ENCODE measurements at places on chromosomes 7 and 10. TPM values are rescaled to one million over a fixed set of nuclear protein-coding genes. Genes with fewer than 3 reads are reported as not detected.

- DNase-seq = no peak
These were observed 217.0 kb downstream of the CREB5 start for GRCh38 chr7:28629216-28629842.

The CUZD1 gene
- polyA plus RNA-seq = 2.1 TPM

GRCh38 chr10:95755511-95756004, 405 bp upstream of the ENTPD1 start:
- no peak for DNase-seq

The ACTR3C gene
- polyA plus RNA-seq = 9.7 TPM

GRCh38 chr7:126659124-126659523, 593.6 kb downstream of the GRM8 start:
- DNase-seq = no peak

- DNase-seq = no peak
These were observed 45.6 kb upstream of the TES start for GRCh38 chr7:116164552-116165306.

DNA sequence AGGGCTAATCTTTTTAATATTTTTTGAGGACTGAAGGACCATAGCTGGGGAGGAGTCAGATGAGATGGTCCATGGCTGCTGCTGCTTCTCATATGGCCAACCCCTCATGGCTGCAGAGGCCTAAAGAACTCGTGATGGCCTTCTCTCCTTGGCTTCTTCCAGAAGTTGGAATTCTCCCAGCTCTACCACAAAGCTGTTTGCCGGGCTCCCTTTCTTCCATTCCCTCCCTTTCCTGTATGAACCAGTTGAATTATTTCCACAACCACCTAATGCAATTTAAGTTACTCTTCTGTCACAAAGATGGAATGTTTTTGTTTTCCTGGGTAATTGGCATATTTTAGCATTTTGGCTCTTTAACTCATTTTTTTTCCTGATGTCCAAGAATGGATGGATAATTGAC, 80.7 kb downstream of the PHTF2 start:
- no peak for DNase-seq

DNA sequence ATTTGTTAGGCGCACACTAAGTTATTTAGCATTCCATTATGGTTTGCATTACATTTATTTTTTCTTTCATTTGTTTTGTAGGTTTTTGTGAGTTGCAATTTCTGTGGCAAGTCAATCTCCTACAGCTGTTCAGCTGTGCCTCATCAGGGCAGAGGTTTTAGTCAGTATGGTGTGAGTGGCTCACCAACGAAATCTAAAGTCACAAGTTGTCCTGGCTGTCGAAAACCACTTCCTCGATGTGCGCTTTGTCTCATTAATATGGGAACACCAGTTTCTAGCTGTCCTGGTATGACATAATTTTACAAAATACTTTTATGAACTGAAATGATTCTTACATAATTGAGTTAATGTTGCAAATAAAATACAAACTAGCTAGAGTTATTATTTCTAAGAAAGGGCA, 29.5 kb downstream of the MIOS start:
- DNase-seq = no peak

- DNase-seq = no peak
These were observed 79.0 kb upstream of the NFE2L3 start for GRCh38 chr7:26073041-26073440.

- no peak for DNase-seq
These were observed 20.3 kb upstream of the KLF6 start for GRCh38 chr10:3805201-3805790.

The HIBADH gene
- polyA plus RNA-seq = 90.5 TPM

The PNLIPRP2 gene
- polyA plus RNA-seq = not detected

DNA sequence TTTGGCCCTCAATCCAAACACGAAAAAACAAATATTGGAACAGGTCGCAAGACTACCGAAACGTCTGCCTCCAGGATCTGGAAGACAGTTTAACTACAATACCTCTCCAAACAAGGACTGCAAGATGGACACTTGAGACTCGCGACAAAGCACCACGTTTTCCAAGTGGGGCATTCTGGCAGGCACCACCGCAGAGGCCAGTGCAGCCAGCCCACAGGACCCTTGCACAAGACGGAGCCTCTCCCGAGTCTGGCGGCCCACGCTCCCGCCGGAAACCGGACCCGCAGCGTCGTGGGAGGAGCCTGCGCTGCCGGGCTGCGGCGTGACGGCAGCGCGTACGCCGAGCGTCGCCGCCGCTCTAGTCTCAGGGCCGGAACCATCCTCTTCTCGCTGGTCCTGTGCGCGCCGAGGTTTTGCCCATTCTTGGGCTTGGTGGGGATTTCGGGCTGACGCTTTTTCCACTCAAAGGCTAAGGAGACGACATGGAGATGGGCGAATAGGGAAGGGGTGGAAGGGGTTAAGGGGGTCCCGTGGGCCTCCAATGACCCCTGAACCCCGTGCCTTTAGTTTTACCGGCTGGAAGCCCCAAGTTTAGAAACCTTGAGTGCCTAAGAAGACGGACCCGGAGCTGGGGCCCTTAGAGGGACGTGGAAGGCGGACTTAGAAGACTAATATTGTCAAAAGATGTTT, at the start of gene ORC5:
Gene ORC5, minus strand, starts transcription at position 283 of the 690 bp plus-strand sequence. Its CDS starts 109 bp downstream, at position 174.
- DNase-seq = peak; percentile 74

DNA sequence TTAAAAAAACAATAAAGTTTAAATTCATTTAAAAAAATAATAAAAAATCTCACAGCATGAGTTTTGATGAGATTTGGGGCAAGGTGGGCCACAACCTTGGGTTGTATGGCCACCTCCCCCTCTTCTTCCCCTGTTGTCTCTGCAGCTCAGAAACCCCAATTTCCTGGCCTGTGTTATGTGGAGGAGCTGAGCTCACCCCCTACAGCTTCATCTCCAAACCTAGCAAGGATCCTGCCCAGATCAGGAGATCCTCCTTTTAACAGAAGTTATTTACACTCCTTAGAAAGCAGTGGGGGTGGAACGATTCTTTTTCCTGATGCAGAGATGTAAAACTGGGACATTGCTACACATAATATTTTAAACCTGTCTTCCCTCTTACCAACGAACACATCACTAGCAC, 6.9 kb upstream of the SH2D4B start:
- DNase-seq = no peak

The TAS2R3 gene
- polyA plus RNA-seq = 1.2 TPM

DNA sequence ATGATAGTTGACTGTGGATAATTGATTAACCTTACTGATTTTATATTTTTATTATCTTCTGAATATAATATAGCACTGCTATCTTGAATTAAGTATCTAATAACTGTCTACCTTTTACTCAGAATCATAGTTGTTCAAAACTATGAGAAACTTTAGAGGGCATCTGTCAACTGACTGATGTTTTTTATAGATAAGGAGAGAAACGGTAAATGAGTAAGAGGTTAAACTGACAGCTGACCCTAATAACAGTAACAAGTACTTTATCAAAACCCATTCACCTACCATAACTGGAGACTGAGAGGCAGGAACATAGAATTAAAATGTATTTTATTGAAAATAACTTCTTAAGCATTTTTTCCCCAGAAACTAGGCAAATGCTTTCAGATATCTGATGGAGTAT, 62.2 kb downstream of the CYP51A1 start:
- no peak for DNase-seq

- no peak for DNase-seq
These were observed at the start of gene SAMD9L for GRCh38 chr7:93148144-93148543. Gene SAMD9L (minus strand): TSS chr7:93148385. CDS start chr7:93135971, 12,414 bp downstream.

DNA sequence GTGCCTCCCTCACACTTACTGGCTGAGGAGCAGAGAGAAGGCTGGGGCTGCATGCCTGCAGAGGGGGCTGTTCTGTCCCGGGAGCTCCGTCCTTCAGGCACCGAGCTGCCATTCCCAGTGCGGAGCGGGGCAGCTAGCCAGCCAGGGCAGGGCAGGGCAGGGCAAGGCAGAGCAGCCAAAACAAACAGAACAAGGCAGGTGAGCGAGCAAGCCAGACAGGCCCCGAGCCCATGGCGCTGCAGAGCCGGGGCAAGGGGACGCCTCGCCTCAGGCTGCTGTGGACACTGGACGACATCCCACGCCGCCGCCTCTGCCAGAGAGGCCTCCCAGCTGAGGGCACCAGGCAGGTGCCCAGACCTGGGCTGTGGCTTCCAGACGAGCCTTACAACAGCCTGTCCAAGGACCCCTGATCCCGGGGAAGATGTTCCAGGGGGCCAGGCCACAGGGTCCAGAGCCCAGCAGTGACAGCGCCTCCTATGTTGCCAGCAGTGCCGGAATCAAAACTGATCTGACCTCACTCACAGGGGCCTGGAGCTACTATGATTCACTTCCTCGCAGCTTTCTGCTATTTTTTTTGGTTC, 8.2 kb upstream of the NDST2 start:
- DNase-seq = no peak

GRCh38 chr7:17654940-17655339, 285.4 kb downstream of the SNX13 start:
- no peak for DNase-seq

GRCh38 chr7:11428877-11429581, 403.0 kb downstream of the THSD7A start:
- DNase-seq = no peak

DNA sequence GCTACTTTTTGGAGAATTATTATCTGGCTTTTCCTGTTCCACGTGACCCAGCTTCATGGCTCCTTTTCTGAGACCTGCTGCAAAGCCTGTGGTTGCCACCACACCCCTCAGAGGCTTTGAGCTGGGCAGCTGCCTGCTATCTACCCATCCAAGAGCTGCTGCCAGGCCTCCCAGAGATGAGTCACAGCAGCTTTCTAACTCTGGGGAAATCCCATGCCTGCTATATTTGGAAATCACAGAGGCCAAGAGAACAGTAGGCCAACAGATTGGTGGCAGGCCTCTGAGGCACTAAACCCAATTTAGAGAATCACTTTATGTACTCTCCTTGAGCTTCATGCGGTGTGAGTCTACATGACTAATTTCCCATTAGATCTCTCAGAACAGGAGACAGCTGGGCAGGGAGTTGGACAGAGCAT, 35.2 kb downstream of the SGCE start:
- no peak for DNase-seq

DNA sequence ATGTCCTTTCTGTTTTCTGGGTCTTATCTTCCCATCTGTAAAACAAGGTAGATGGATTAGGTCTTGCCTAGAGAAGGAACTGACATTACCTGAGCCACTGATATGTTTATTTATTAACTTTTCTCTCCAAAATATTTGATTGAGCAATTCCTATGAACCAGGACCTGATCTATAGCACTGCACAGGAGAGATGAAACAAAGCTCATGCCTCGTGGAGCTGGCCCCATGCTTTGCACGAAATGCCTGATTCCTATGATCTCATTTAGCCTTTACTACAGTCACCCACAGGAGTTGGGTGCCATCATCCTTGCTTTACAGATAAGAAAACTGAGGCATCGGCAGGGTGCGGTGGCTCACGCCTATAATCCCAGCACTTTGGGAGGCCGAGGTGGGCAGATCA, 48.2 kb upstream of the ZMIZ1 start:
- no peak for DNase-seq

GRCh38 chr7:46881507-46882127, 700.3 kb downstream of the TNS3 start:
- DNase-seq = no peak

DNA sequence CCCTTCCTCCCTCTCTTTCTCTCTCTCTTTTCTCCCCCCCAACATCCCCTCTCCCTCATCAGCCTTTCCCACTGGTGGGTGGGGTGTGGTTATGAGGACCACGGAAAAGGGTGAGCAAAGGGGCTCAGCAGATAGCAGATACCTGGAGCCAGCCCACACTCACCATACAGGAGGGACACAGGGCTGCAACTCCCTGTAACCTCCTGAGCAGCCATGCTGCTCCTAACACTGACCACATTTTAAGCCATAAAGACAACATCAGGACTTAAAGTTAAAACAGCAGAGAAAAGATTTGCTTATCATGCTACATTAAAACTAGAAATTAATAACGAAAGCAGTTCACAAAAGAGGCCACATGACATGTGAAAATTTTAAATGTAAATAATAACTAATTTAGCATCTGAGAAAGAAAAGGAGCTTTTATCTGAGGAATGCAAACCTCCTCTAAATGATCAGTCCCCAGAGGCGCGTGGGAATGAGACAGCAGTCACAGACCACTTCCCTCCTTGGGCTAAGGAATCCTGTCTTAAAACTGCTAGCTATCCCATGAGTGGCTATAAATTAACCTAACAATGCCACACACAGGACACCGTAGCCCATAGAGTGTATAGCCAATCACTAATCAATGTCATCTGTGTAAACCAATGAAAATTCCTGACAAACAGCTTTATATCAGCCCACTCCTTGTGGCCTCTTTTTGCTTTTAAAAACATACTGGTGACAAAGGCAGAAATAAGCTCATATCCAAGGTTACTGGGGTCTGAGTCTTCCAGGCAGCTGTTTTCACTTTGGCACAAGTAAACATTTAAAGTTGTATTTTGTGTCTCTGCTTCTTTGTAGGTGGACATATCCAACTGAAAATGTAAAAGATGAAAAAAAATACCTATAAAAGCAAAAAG, 33.3 kb downstream of the PKD1L1 start:
- peak; percentile 34 for DNase-seq

- no peak for DNase-seq
These were observed 65.2 kb downstream of the BMPER start for GRCh38 chr7:33970536-33970935.

The CACNA2D1 gene
- 33.9 TPM for polyA plus RNA-seq
